ENCODE measurements at places on chromosomes 4 and X.

- DNase-seq, result no peak
Observed at GRCh38 chrX:15465896-15466651, 27.1 kb downstream of the PIR start.

DNA sequence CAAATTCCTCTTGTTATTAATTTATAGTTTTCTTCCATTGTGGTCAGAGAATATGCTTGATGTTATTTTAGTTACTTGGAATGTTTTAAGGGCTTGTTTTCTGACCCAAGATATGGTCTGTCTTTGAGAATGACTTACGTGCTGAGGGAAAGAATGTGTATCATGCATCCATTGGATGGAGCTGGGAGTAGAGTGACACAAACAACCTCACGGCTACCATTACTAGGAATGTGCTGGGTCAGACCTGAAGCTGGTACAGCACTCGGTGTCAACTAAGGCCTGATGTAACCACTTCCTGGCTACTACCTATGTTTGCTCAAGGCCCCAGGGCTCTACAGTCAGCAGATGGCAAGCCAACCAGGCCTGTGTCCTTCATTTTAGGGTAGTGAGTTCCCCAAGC lies 257.8 kb downstream of the FAT4 start:
- no peak for DNase-seq

DNA sequence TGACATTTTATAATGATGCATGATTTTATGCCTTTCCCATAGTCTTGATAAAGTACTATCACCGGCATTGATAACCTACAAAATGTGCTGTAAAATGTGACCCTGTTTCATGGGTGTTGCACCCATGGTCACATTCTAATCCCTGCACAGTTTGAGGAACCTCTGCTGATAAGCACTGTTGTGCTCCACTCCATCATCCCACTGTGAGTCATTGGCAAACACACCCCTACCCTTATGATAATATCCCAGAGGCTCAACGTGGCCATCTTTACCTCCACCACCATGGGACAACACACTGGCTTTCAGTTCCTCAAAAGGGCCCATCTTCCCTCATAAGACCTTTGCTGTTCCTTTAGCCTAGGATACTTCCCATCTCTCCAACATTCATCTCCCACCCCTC lies 32.0 kb upstream of the SGMS2 start:
- DNase-seq, result no peak

DNA sequence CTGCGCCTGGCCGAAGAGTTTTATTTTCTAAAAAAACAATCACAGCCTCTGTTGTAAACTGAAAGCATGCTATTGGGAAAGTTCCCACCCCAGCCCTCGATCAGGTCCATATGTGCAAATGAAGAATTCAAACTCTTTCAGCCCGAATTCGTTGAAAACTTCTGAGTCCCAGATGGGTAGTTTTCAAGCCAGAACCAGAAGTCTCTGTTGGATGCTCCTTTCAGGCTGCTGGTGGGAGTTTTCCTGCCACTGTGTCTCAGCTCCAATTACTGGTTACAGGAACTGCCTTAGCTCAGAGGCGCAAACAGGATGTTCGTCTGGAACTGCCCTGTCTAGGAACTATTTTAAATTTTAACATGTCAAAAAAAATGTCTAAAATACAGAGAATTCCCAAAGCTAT lies 9.3 kb upstream of the ALG13 start:
- DNase-seq, result no peak

DNA sequence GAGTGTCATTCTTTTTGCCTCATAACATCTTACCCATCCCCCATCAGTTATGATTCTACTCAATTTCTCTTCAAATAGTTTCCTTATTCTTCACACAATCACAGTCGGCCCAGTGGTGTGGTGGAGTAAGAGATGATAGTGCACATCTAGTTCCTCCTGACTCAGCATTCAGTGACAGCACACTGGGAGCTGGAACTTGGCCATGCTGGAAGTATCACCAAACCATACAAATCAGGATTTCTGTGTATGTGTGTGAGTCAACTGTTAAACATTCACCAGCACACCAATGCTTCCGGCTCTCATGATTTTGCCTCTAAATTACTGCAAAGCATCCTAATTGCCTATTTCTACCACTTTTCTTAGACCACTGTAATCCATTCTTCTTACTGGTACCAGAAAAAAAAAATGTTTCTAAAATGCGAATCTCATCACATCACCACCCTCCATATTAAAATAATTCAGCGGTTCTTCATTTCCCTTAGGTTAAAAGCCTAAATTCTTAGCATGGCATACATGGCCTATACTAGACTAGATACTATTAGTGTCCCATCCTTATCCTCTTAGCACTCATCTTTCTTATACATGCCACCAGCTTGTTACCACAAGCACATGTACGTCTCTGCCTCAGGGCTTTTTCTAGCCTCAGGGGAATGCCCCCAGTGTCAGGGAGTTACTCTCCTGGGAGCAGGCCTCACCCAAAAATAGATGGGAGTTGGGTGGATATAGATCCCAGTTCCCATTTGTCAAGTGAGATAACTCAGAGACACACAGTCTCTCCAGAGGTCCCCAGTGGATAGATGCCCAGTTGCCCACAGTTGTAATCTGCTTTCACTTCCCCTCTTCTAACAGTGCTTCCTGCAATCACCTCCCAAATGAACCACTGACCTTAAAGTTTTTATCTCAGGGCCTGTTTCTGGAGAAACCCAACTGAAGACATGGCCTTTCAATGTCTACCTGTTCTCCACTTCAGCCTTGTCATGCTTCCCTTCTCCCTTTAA lies 49.2 kb upstream of the DDX53 start:
- no peak for DNase-seq

GRCh38 chr4:30670206-30670605 lies 50.0 kb upstream of the PCDH7 start:
- DNase-seq, result no peak

DNA sequence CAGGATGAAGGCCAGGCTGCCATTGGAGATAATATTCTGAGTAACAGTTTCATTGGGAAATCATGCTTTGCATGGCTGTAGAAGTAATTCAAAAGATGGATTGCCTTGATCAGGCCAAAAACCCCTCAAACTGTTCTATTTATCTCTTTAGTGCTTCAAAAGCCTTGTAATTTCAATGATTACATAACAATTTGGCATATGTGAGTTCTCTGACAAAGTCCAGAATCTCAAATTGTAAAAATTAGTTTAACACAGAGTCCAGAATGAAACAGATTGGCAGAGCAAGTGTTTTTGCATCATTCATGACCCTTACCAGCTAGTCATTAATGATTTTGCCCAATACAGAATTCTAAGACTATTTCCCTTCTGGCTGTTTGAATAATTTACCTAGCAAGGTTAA lies 347.3 kb downstream of the SPRY1 start:
- no peak for DNase-seq

DNA sequence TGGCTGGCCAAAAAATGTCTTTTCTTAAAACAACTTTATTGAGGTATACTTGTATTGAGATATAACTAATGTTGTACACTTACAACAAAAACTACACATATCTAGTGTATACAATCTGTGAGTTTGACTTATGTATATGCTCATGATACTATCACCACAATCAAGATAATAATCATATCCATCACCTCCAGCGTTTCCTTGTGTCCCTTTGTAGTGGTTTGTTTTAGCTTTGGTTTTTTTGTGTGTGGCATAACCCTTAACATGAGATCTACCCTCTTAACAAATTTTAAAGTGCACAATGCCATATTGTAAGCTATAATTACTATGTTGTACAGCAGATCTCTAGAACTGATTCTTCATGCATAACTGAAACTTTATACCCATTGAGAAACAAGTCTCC lies 13.4 kb upstream of the PCSK1N start:
- DNase-seq, result no peak

DNA sequence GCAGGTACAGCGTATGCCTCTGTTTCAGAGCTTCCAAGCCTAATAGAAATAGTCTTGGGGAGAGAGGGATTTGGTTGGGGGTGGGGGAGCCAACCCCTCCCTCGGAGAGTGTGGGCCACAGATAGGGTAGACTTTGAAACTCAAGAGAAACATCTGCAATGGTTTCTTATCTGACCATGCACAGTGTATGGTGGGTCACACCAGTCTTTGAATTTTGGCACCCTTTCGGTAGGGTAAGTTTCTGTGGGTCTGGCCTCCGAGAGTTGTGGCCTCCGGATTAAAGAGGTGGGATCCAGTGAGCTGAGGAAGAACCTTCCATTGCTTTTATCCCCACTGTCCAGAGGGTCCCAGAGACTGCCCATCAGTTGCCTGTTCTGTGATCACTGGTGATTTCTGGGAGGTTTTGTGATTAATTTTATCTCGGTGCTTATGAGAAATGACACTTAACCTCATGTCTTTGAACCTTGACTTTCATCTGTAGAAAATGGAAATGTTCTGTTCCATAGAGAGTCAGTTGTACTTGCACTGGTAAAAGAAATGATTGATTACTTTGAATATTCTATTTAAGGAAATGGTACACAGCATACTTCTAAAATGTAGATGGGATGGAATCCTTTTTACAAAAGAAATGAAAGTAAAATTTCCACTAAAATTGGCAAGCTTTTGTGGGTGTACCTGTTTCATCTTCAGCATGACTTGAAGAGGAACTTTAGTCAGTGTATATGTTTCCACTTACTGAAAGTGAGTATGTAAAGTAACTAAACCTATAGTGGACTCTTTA lies 62.7 kb downstream of the TMEM131L start:
- DNase-seq, result no peak

GRCh38 chr4:105162123-105162796 lies 15.6 kb downstream of the TET2 start:
- DNase-seq, result no peak

DNA sequence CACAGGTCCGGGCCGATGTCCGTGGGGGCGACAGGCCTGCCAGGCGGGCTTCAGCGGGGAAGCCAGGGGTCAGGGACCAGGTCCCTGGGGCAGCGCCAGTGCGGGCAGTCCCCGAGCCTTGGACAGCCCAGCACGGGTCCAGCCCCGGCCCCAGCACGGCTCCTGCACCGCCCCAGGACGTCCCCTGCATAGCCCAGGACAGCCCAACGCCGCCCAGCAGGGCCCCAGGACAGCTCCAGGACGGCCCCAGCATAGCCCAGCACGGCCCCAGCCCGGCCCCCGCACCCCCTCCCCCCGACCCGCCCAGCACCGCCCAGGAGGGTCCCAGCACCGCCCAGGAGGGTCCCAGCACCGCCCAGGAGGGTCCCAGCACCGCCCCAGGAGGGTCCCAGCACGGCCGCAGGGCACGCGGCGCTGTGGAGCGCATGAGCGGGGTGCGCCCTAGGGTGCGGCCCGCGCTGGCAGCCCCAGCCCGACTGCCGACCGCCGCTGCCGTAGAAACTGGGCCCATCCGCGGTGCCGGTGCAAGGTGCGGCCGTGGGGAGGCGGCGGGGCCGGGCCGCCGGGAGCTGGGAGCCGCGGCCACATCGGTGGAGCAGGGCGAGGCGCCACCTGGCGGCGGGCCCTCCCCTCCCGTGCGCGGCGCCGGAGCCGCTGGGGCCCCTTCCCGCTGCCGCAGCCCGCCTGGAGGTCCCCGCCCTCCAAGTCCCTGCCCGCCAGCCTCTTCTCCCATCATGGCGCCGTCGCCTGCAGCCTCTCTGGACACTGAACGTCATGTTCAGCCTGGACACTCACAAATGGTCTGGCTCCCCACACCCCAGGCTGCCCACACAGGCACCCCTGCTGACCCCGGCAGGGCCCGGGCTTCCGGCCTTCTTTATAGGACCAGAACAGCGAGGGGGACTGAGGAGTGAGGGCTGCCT lies 106.8 kb upstream of the NKX1-1 start:
- no peak for DNase-seq

GRCh38 chr4:126850286-126850685 lies 782.5 kb upstream of the INTU start:
- no peak for DNase-seq

- DNase-seq, result no peak
Observed at GRCh38 chr4:52173470-52174045, 122.5 kb downstream of the SPATA18 start.

- DNase-seq, result no peak
Observed at GRCh38 chr4:37367901-37368300, 123.4 kb downstream of the NWD2 start.

GRCh38 chr4:925771-926500 lies 6.2 kb downstream of the GAK start:
- DNase-seq, result no peak

DNA sequence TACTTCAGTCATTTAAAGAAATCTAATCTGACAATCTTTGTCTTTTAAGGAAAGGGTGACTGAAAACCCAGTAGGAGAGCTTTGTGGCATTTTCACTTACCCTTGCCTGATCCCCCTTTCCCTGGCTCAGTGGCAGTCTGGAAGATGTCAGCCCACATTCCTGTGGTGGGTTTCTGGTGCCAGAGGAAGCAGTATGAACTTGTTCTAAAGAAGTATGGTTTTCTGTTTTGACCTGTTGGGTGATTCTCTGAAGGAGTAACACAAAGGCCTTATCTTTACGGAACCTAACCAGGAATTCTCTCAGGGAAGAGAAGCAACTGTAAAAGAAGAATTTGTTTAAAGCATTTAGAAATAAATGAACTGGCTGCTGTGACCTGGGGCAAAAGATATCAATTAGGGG lies 41.9 kb downstream of the BMP15 start:
- no peak for DNase-seq

DNA sequence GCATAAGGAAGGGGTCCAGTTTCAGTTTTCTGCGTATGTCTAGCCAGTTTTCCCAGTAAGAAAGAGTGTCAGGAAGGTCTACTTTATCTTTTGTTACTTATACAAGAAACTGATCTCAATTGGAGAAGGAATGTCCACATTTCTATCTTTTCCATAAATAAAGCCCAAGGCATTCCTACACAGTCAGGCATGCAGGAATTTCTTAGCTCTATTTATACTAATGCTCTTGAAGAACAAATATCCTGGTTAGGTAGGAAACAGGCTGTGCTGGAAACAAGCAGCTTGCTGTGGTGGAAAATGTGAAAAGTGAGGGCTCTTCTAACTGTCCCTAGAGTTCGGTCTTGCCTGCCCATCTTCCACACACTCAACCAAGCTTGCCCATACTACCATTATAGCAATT lies 37.9 kb upstream of the PITX2 start:
- DNase-seq, result no peak

DNA sequence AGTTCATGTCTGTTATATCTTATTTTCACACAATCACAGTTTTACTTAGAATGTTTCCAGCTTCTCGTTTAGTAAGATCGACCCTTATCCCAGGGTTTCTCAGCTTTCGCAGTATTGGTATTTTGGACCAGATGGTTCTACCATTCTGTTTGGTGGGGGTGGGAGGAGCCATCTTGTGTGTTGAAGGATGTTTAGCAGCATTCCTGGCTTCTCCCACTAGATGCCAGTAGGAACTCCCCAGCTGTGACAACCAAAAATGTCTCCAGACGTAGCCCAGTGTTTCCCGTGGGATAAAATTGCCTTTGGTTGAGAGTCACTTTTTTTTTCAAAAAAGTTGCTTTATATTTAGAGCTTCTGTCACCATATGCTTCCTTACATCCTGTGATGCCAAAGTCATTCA lies 90.9 kb upstream of the TLR2 start:
- no peak for DNase-seq

DNA sequence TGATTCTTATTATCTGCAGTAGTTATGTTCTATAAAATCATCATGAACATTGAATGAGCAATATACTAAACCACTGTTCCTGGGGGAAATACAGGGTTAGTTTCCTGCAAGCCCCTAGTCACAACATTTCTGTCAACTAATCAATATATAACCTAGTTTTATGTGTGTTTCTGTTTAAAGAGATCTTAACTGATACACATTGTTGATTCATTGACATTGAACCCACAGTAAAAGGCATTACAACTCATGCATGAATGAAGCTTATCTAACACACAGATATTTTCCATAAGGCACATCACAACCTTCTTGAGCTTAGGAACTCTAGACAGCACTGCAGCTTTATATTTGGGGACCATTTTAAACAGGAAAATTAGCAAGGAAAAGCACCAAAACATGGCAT lies 134.2 kb downstream of the CAMK2D start:
- no peak for DNase-seq

- no peak for DNase-seq
Observed at GRCh38 chr4:25900310-25900709, 13.7 kb upstream of the SMIM20 start.

- no peak for DNase-seq
Observed at GRCh38 chr4:5760246-5760645, 49.2 kb downstream of the EVC start.
